T-helper 17 cell (primary cell): ENCODE measurements at places on chromosomes 7 and 10. TPM values are rescaled to one million over a fixed set of nuclear protein-coding genes. Genes with fewer than 3 reads are reported as not detected.

Gene AKR1C3
- 0.60 TPM for total RNA-seq

GRCh38 chr7:3434611-3435010 lies 133.6 kb downstream of the SDK1 start:
- no peak for DNase-seq

DNA sequence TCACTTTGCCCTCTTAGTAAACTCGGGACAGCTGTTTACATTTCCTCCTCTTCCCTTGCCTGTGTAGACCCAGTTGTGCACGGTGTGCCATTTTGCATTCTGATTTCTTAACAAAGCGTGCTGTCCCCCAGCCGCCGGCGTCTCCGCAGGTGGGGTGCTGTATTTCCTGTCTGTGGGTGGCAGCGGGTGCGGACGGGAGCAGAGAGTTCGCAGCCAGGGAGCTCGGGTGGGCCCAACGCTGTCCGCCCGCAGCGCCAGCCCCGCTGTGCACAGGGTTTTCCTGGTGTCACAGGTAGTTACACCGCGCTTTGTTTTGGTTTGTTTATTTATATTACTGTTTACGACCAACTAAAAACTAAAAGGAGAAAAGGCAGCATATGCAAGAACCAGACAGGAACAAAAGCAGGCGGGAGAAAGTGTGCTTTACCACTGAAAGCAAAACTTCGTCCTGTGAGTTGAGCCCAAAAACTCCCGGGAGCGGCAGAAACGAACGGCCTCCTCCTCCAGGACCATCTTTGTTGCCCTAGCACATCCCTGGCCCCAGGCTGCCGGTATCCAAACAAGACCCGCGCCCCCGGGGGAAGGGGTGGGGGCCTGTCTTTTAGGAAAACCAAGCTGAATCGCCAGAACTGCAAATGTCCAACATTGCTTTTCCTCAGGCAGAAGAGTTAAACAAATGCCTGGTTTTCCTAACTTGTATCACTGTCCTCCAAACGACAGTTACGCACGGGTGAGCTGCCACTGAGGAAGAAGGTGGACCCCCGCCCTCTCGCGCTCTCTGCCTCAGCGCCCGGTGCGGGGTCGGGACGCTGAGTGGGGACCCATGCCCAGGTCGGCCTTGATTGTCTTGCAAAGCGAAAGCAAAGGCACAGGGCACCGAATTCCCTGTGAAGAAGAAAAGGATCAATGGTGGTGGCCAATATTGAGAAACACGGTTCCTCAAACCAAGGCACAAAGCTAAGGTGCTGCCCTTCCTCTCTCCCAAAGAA lies 45.9 kb upstream of the DRGX start:
- DNase-seq: no peak

- no peak for DNase-seq
Observed at GRCh38 chr7:38195804-38196595, 18.0 kb downstream of the STARD3NL start.

Gene AKR1E2
- 4.3 TPM for total RNA-seq

Gene SPDYE6
- not detected for total RNA-seq

Gene PAX4
- total RNA-seq: not detected

Gene AFAP1L2
- 1.8 TPM for total RNA-seq

- no peak for DNase-seq
Observed at GRCh38 chr10:80322711-80323110, 33.3 kb upstream of the MAT1A start.

DNA sequence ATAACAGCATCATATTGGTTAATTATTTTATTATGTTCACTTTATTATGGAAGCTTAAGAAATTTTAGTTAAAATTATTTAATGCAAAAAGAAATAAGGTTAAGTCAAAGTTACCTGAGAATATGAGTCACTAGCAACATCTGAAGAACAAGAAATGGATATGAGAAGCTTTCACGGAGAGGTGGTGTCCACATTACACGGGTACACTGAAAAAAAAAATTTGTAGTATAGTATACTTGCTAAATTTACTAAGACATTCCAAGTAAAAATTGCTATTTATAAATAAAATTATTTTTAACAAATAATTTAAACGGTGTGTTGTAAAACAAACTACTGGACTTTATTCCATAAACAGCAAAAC lies 63.9 kb downstream of the DPY19L1 start:
- no peak for DNase-seq

- no peak for DNase-seq
Observed at GRCh38 chr10:46028584-46029460, 1.6 kb downstream of the NCOA4 start.

DNA sequence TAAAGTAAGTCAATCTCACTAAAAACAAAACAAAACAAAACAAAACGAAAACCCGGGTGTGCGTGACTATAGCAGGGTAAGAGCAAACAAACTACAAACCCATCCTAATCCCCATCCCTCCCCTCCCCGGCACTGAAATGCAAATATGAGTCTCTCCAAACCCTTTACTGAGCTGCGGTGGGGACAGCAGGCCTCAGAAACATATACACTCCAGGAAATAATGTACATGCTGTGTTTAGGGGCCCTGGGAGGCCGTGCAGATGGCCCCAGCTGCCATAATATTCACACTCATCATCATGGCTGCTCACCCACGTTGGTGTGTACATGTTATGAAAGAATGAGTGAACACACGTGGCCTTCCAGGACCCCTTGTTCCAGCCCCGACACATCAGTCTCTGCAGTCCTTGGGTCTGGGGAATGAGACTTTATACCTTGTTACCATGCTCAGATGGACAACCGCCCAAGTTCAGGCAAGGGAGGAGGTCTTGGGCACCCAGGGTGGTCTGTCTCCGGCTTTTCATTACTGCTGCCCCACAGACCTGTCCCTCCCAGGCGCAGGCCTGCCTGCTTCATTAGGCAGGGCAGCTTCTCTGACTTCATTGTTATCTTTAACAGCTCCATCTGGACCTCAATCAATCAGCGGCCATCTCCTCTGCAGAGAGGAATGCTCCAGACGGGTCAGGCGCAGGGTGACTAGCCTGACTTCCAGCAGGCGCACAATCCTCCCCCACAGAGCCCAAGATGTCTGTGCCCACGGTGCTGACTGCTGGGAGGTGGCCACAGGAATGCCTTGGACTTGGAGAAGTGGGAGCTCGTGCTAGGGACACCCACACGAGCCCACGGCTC lies 20.6 kb downstream of the HSPA12A start:
- no peak for DNase-seq

GRCh38 chr7:132899833-132900232 lies 182.1 kb downstream of the CHCHD3 start:
- no peak for DNase-seq

DNA sequence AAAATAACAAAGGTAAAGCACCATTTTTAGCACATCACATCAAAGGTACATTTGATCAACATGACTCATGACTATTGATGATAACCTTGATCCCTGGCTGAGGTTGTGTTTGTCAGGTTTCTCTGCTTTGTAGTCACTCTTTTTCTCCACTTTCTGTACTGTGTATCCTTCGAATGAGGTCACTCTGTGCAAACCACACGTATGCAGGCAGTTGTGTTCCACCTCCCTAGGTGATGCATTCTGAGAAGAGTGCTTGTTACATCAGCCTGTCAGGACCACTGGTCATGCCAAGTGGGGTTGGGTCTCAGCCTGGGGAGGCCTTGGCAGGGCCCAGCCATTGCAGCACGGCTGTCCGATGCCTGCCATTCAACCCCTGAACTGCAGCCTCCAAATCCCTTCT lies 62.8 kb upstream of the GJD4 start:
- DNase-seq: no peak
